ENCODE measurements at places on chromosomes 11 and 22.

DNA sequence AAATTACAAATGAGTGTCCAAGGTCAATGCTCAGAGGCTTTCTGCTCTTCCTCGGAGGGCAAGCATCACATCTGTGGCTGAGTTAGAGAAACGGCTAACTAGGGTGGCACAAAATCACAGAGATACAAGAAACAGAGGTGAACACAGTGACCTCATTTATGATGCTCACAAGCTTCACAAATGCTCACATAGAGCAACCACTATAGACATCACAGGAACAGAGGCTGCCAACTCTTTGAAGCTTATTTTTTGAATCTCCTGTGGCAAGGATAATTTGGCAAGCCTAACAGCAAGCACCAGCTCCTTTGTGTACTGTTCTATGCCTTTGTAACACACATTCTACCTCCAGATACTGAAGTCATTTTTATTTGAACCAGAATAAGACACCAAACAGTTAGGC, 416.5 kb upstream of the DDI1 start:
- DNase-seq = no peak

GRCh38 chr11:29255401-29255800, 761.4 kb downstream of the KCNA4 start:
- DNase-seq = no peak

GRCh38 chr11:74822170-74822569, 73.5 kb downstream of the RNF169 start:
- DNase-seq = no peak

DNA sequence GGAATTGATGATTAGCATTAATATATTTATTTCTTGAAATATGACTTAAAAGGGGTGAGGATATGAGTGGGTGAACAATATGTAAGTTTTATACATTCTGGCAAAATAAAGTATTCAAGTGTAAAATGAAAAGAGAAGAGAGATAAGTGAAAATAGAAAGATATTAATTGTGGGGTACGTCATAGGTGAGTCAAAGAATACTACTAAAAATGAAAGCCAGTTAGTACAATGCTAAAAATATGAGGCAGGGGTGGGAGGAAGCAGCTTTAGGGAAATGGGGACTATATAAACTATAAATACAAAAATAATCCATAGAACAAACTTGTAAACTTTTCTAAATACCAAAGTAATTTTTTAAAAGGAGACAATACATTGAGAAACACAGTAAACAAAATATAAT, 661.4 kb downstream of the CNTN5 start:
- no peak for DNase-seq

DNA sequence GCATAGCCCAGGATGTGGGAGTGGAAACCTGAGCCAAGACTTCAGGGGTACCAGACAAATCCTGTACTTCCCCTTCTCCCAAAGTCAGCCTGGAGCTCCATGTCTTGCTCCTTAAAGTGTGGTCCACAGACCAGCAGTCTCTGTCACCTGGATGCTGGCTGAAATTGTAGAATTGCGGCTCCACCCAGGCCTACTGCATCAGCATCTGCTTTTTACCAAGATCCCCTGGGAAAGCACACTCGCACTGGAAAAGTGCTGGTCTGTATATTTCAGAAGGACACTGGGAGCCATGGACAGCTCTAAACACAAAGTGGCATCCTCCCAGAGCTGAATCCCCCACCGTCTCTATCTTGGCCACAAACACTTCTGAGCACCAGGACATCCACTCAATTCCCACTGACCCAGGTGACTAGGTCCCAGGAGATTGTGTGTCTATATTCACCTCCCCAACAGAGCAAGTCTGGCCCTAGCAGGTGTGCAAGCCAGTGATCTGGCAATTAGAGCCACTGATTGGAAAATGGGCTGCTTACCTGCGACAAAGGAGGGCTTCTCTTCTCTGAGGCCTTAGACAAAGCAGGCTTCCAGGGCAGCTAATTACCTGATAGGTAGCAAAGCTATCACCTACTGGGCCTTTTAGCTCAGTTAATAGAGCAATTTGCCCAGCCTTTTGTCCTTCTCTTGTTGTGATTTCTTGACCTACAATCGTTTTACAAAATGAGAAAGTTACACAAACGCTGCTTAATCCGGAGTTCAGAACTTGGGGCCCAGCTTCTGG, 443.3 kb downstream of the MN1 start:
- no peak for DNase-seq

GRCh38 chr22:21816787-21817496, 50.5 kb downstream of the MAPK1 start:
- DNase-seq = peak; percentile 84

- DNase-seq = peak; percentile 92
These were observed 3.6 kb downstream of the CD44 start for GRCh38 chr11:35142481-35143075.

Data from HS-5 (cell line).